ENCODE measurements at places on chromosomes 4 and X. TPM values are rescaled to one million over a fixed set of nuclear protein-coding genes. Genes with fewer than 3 reads are reported as not detected.

The VCX gene
- not detected for total RNA-seq

- H3K4me1 ChIP-seq, result no peaks in the 10 kb centered on the region
- no peaks in the 10 kb centered on the region for H3K27me3 ChIP-seq
- H3K27ac ChIP-seq, result no peak overlapping the region
- H3K4me3 ChIP-seq, result no peak overlapping the region
These were observed 288.1 kb downstream of the FRMPD4 start for GRCh38 chrX:12426420-12426819.

GRCh38 chr4:120010646-120011045, 56.0 kb downstream of the MAD2L1 start:
- no peak overlapping the region for H3K4me3 ChIP-seq
- peaks cover 3% of the 10 kb centered on the region for H3K4me1 ChIP-seq
- H3K36me3 ChIP-seq, result no peaks in the 10 kb centered on the region
- DNase-seq, result no peak
- no peak overlapping the region for H3K27ac ChIP-seq
- H3K27me3 ChIP-seq, result no peaks in the 10 kb centered on the region

DNA sequence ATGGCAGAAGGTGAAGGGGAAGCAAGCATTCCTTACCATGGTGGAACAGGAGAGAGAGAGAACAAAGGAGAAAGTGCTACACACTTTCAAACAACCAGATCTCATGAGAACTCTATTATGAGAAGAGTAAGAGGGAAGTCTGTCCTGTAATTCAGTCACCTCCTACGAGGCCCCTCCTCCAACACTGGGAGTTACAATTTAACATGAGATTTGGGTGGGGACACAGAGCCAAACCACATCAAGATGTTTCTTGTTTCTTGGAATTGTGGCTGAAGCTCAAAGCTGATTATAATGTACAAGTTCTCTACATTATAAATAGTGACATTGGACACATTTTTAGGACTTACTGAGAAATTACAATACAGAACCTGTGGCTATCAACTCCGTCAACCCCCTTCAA, 29.5 kb upstream of the TAPT1 start:
- H3K27me3 ChIP-seq, result no peaks in the 10 kb centered on the region
- DNase-seq, result no peak
- H3K4me3 ChIP-seq, result no peak overlapping the region

DNA sequence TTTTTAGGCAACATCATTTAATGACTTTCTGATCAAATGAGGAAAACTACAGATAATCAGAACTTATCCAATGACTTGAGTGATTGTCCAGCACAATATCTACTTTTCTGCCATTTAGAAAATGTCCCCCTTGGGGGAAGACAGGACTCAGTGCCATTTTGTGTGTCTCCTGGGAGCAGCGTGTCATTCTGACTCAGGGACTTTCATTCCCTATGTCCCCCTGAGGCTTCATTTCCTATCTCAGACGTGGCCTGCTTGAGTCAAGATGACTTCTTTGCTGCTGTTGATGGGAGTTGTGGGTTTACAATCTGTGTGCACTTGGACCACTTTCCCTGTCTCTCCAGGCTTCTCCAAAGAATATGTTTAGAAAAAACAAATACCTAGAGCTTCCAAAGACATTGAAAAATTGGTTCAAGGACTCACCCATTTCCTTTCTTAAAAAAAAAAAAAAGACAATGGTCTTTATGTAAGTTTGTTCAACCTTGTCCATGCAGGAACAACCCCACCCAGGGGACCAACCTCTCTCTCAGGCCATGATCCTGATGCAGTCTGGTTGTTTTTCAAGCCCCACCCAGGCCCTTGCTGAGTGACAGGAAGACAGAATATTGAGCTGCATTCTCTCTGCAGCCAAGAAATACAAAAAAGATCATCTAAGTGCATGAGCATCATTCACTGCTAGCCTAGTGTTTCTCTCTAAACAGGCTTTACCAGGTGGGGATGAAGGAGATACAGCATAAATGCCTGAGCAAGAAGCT, 34.3 kb upstream of the TMEM154 start:
- no peak overlapping the region for H3K27ac ChIP-seq
- H3K4me3 ChIP-seq, result no peak overlapping the region
- no peaks in the 10 kb centered on the region for H3K4me1 ChIP-seq
- no peak for DNase-seq
- peaks cover 2% of the 10 kb centered on the region for H3K27me3 ChIP-seq

- H3K36me3 ChIP-seq, result no peaks in the 10 kb centered on the region
- H3K4me3 ChIP-seq, result no peak overlapping the region
- H3K27me3 ChIP-seq, result no peaks in the 10 kb centered on the region
These were observed 34.9 kb downstream of the HMX1 start for GRCh38 chr4:8836664-8837171.

- H3K4me3 ChIP-seq, result no peak overlapping the region
- H3K27ac ChIP-seq, result no peak overlapping the region
- no peaks in the 10 kb centered on the region for H3K36me3 ChIP-seq
- DNase-seq, result no peak
These were observed 173.7 kb downstream of the GPAT3 start for GRCh38 chr4:83709627-83710026.

DNA sequence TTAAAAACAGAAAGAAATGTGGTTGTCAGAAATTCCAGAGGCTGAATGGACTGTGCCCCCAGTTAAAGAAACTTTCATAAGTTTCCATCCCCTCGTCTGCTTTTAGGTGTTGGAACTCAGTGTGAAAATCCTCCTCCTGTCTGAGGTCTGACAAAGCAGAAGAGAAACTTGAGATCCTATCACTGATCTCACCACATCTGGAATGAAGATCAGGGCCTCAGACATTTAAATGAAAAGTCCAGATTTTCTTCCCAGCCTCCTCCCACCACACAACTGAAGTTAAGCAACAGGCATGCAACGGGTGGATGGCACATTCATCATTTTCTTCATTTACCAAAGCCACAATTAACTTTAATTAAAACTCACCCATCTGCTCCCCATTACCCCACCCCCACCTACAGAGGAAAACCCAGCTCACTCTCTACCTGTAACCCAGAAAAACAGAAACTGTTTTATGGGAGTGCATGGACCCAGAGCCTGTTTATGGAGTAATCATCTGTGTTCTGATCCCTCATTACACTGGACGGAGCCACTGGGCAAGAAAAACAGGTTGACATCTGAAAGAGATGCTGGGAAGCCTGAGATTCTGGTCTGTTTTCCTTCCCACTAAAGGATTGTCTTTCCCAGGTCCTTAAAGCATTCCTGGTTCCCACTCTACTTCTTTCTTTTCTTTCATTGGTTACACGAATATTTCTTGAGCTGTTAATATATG, 58.1 kb upstream of the HOPX start:
- DNase-seq, result no peak
- H3K4me1 ChIP-seq, result no peaks in the 10 kb centered on the region
- H3K27ac ChIP-seq, result no peak overlapping the region
- H3K36me3 ChIP-seq, result no peaks in the 10 kb centered on the region
